ENCODE measurements at places on chromosomes 3 and 15.
A peak's percentile ranks its signal among the peaks of the same experiment; 100 is the strongest.

DNA sequence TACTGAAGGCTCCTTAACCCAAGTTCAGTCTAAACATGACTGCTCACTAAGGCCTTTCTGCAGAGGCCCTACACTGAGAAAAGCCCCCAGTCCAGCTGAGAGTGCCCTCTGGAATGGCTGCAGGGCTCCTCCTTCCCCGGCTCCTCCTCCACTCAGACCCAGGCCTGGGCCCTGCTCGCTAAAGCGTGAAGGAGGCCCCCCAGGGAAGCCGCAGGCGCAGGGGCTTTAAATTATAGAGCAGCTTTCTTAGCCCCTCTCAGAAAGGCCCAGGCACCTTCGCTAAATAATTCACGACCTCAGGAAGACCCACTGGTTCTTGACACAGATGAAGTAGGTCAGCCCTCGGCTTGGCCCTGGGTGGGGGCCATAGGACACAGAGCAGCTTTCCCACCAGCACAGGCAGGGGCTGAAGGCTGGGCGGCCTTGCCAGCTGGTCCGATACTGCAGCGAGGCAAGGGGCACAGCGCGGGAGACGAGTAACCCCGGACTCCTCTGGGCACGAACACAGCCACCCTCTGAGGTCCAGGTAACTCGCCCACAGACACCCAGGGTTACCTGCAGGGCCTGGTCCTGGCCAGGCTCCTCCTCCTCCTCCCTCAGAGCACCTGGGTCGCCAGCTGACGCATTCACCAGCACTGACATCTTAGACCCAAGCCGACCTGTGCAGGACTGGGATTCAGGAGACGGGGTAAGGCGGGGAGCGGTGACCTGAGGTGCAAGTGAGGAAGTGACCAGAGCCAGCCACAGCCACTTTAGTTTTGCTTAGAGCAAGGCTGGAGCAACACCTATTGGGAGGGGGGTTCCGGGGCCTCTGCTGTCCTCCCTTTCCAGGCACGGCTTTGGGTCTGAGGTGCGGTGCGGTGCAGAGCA lies 36.9 kb downstream of the RBPMS2 start:
- no peak overlapping the region for H3K27ac ChIP-seq
- H3K4me1 ChIP-seq, result no peaks in the 10 kb centered on the region
- H3K27me3 ChIP-seq, result no peaks in the 10 kb centered on the region
- H3K4me3 ChIP-seq, result no peak overlapping the region
- no peak for DNase-seq

- H3K27me3 ChIP-seq, result no peaks in the 10 kb centered on the region
- DNase-seq, result no peak
- H3K4me3 ChIP-seq, result no peak overlapping the region
- peaks cover 44% of the 10 kb centered on the region for H3K36me3 ChIP-seq
Measured at GRCh38 chr3:46931631-46932331, 44.8 kb downstream of the CCDC12 start.

DNA sequence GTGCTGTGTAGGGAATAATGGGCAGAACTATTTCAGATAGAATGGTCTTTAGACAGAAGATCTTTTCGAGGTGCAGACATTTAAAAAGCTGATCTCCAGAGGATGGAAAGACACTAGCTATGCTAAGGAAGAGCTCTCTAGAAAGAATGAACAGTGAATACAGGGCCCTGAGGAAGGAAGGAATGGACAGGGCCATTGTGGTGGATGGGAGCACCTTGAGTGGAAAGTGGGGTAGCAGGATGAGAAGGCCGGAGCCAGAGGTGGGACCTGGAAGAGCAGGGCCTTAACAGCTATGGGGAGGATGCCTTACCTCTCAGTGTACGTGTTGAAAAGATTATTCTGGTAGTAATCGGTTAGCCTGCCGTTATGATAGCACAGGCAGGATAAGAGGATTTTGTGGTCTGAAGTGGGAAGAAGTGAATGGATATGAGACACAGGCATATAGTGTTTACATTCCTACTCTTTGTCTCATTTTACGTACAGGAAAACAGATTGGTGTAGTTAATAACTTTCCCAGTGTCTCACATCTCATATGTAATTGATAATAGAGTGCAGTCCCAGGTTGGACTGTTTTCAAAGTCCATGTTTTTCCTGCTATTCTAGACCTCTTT lies 172.4 kb downstream of the KLHL25 start:
- peaks cover 72% of the 10 kb centered on the region for H3K4me1 ChIP-seq
- peaks cover 13% of the 10 kb centered on the region for H3K36me3 ChIP-seq
- H3K27me3 ChIP-seq, result no peaks in the 10 kb centered on the region
- DNase-seq, result peak; percentile 24
- no peak overlapping the region for H3K27ac ChIP-seq

GRCh38 chr3:23435318-23435717 lies 232.2 kb downstream of the UBE2E2 start:
- peaks cover 13% of the 10 kb centered on the region for H3K4me1 ChIP-seq
- no peaks in the 10 kb centered on the region for H3K27me3 ChIP-seq
- H3K27ac ChIP-seq, result peak overlapping the region; percentile 51
- H3K36me3 ChIP-seq, result no peaks in the 10 kb centered on the region
- H3K4me3 ChIP-seq, result no peak overlapping the region

DNA sequence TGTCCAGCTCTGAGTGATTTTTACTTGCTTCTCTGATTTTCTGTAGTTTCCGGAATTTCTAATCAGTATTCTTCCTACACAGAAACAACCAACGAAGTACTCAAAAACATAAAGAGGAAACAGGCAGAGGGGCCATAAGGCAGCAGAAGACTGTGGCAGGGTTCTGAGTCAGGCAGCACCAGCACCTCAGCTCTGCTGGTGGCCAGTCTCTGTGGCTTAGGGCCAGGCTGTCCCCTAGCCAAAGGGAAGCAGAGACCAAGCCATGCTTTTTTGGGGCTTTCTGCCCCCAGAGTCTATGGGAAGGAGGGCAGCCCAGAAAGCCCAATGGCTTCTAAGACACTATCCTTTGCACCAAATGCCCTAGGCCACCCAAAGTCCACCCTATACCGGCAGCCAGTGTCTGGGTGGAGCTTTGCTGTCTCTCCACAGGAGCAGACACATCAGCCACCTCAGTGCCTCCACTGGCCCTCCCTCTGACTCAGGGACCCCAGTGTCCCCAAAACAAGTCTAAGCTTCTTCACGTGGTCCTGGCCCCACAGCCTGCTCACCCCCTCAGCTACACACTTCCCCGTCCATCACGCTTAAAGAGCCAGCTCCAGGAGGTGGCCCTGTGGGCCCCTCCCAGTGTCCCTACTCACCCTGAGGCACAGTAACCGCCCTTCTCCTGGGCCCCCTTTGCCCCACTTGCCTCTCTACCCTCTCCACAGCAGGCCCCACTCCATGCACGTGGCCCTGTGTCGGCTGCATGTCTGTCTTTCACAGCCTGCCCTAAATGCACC lies 46.2 kb downstream of the CCDC12 start:
- DNase-seq, result no peak
- peaks cover 41% of the 10 kb centered on the region for H3K4me1 ChIP-seq
- H3K4me3 ChIP-seq, result no peak overlapping the region
- H3K27ac ChIP-seq, result no peak overlapping the region

DNA sequence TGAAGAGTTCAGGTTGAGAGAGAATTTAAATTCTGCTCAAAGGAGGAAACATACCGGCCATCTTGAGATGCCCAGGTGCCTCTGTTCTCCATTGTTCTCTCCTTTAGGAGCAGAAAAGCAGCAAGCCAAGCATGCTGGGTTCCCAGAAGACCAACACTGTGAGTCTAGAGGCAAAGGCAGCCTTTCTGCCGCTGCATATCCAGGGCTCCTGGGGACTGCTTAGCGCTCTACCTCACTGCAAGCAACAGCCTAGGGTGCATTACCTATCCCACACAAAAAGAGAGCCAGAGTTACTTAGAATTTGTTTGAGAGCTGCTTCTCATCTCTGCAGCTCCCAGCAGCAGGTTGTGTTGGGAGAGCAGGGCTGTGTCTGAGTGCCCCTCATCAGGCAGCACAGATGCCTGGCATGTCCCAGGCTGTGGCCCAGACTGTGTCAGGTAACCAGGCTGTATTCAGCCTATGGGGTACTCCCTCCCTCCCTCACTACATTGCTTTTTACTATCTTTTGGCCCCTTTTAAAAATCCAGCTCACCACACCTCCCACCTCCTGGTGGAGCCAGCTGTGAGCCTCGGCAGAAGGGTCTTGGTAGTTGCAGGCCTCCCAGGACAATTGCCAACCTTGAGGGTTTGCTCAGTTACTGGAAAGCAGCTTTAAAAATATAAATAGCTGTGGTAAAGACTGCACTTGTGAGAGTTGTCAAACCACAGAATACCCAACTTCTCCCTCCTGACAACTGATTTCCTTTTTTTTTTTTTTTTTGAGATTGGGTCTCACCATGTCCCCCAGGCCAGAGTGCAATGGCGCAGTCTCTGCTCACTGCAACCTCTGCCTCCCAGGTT lies 30.2 kb downstream of the BCL2L10 start:
- H3K4me3 ChIP-seq, result no peak overlapping the region
- H3K27me3 ChIP-seq, result no peaks in the 10 kb centered on the region
- H3K4me1 ChIP-seq, result peaks cover 1% of the 10 kb centered on the region
- no peak for DNase-seq
- no peaks in the 10 kb centered on the region for H3K36me3 ChIP-seq

DNA sequence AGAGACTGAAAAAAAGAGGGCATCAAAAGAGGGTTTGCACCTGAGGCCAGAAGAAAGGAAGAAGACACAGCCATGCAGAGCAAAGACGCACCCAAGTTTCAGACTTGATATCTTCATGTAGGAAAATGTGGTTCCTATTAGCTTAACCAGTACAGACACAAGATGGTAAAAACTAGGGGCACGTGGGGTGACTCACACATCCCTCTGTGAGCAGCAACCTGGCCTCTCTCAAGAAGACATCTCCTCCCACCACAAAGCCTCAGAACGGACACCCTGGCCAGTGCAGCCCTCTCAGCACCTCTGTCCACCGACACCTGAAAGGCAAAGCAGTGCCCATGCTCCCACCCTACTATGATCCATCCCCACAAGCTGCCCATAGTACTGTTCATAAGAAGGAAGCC lies 33.3 kb downstream of the GLB1 start:
- H3K4me1 ChIP-seq, result no peaks in the 10 kb centered on the region
- no peaks in the 10 kb centered on the region for H3K27me3 ChIP-seq
- DNase-seq, result no peak
- no peak overlapping the region for H3K27ac ChIP-seq
- no peak overlapping the region for H3K4me3 ChIP-seq

- 0 out of 2 replicates have a peak, but pooled peaks cover 6% of the 10 kb centered on the region for H3K4me1 ChIP-seq
- no peak for DNase-seq
- H3K27me3 ChIP-seq, result no peaks in the 10 kb centered on the region
- H3K4me3 ChIP-seq, result no peak overlapping the region
- no peaks in the 10 kb centered on the region for H3K36me3 ChIP-seq
- H3K27ac ChIP-seq, result no peak overlapping the region
Measured at GRCh38 chr3:122255757-122256439, 69.2 kb upstream of the CSTA start.

DNA sequence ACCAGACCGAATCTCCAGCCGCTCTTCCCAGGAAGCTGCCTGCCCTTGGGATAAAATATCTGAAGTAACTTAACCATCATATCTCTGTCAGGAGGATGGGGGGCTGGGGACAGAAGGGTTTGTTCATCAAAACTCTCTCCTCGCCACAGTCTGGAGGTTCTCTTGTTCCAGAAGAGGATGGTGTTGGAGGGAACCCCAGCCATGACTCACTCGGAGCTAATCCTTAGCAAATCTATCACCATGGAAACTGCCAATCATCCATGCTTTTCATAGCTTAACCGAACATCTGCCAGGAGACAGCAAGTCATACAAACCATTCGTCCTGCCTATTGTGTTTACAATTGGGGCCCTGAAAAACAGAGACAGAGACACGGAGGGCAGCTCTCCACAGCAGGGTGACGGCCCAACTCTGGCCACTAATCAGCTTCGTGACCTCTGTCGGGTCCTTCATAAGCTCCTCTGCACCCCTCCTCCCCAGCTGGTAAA lies 73.8 kb upstream of the HEG1 start:
- H3K27ac ChIP-seq, result peak overlapping the region; percentile 73
- H3K4me1 ChIP-seq, result peaks cover 37% of the 10 kb centered on the region
- H3K36me3 ChIP-seq, result no peaks in the 10 kb centered on the region
- H3K27me3 ChIP-seq, result no peaks in the 10 kb centered on the region

GRCh38 chr15:52642386-52643361 lies 36.5 kb downstream of the ATOSA start:
- no peak for DNase-seq
- H3K36me3 ChIP-seq, result no peaks in the 10 kb centered on the region
- H3K27me3 ChIP-seq, result no peaks in the 10 kb centered on the region
- 0 out of 2 replicates have a peak, but pooled peaks cover 6% of the 10 kb centered on the region for H3K4me1 ChIP-seq
- no peak overlapping the region for H3K27ac ChIP-seq

DNA sequence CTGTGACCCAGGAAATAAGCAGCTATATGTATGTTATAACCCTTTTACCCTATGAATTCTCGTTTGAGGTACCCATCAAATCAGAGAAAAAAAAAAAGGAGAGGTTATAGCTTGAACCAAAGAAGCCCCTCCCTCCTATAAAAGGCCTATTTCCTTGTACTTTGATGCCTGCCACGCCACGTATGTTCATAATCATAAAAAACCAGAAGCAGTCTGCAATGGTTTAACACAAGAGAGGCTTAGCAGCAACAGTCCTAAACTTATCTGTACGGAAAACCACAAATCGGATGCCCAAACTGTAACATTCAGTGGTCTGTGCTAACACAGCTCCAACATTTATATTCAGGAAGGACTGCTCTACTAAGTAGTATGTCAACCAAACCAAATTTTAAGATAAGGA lies 21.2 kb downstream of the CCR8 start:
- no peak overlapping the region for H3K27ac ChIP-seq
- DNase-seq, result no peak
- H3K27me3 ChIP-seq, result no peaks in the 10 kb centered on the region
- H3K4me3 ChIP-seq, result no peak overlapping the region

DNA sequence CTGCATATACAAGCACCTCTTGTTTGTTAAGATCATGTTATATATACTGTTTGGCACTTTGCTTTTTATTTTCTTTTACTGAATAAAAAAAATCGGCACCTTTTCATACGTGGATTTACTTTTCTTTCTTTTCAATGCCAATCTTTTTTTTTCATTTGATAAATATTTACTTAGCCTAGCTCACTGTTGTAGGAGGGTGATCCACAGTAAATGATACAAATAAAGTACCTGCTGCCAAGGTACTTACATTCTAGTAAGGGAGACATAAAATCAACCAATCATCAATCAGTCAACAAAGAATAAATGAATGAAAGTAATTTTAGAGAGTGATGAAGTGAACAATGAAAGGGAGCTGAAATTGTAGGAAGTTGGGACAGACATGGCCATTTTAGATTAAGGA lies 18.3 kb downstream of the GNB5 start:
- H3K4me3 ChIP-seq, result no peak overlapping the region
- H3K27ac ChIP-seq, result no peak overlapping the region
- no peaks in the 10 kb centered on the region for H3K4me1 ChIP-seq
- no peaks in the 10 kb centered on the region for H3K27me3 ChIP-seq
- H3K36me3 ChIP-seq, result no peaks in the 10 kb centered on the region

Measured in SJSA1 (cell line).